ENCODE measurements at places on chromosomes 3 and 15.

DNA sequence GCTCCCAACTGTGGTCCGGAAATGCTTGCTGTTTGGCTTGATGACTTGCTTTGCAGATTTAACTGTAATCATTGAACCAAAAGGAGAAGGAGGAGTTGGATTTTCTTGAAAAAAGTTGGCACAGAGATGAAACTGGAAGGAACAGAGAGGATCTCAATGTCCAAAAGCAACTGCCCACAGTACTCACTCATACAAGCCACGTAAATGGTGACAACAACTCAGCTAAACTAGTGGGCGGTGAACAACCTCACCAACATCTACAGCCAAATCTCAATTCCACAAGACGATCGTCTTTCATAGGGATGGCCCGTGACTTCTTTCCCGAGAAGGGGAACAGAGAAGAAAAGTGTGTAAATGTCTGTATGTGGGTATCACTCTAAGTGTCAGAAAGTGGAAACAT, 48.1 kb downstream of the MYO5C start:
- no peak for DNase-seq

GRCh38 chr3:53518495-53518981, 24.1 kb downstream of the CACNA1D start:
- DNase-seq: no peak

DNA sequence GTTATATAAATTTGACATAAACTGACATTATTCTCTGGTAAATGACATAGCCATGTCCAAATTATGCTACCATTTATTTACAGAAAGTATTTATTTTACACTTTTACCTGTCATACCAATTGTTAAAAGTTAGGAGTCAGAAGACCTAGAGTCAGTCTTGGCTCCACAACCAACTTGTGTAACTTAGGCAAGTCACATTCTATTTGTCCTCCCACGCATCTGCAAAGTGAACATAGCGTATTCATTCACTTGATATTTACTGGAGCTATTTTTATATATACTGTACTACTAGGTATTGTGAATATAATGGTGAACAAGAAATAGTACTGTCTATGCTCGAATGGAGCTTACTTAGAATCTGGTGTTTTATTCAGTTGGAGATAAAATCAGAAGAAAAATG, 78.7 kb downstream of the ZNF280D start:
- DNase-seq: no peak

DNA sequence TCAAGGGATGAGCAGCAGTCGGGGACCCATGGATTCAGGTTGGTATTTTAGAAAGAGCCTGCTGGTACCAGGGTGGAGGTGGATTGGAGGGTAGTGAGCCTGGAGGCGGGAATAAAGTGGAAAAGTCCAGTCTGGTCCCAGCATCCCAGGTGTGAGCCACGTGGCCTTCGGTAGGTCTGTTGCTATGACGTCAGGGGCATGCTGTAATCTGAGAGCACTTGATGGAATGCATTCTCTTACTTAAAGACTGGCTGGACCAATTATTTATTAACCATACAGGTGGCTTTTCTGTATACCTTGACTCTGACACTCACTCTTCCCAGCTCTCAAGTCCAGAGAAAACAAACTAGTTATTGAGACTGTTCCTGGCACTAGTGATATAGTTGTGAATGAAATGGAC, 389.9 kb upstream of the RGMA start:
- no peak for DNase-seq

DNA sequence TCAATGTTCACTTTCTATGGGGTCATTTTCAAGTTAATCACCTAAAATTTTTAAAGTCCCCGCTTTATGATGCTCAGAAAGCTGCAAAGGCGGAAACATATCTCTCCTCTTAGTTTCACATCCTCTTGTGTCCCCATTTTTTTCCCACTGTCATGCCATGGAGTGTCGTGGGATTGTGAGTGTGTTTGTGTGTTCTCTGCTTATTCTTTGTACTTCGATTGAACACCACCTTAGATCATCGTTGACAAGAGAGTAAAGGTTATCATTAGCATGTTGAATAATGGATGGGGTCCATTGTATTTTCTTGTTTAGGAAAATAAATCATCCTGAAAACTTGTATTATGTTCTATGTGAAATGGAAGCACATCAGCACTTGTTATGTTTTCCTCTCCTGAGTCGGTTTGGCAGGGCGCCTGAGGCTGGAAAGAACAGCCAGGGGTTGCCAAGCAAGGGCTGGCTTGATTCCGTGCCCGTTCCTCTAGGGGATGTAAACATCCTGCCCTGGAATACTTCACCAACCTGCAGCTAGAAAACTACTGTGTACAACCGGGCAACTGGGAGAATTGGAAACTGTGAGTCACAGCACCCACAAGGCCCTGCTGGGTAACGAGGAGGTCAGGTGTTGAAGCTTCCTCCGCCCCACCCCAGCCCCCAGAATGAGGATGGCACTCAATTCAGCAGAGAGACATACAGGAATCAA, 67.2 kb downstream of the EIF4E3 start:
- DNase-seq: no peak
